ENCODE measurements at places on chromosomes 2 and 18.
A peak's percentile ranks its signal among the peaks of the same experiment; 100 is the strongest.

DNA sequence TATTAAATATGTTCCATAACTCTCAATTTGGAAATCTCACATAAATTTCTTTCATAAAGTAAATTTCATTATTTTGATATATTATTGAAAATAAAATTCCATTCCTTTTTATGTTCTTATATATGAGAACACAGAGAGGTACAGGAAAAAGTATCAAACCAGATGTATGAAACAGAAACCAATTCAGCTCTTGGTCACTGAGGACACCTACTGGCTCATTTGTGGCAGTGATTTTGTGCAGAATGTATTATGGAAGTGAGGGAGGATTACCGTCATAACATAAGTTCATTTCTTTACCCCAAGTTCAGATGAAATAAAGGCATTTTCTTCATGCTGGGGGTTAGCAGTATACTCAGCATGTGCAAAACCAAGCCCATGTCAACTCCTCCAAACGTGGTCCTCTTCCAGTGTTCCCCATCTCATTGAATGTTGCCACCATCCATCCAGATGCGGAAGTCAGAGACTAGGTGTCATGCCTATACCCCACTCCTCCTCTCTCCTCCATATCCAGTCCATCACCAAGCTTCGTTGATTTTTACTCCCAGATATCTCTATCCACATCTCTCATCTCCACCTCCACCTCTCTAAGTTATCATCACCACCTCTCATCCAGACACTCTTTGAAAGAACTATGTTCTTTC, 41.7 kb upstream of the MALL start:
- peak; percentile 69 for DNase-seq

DNA sequence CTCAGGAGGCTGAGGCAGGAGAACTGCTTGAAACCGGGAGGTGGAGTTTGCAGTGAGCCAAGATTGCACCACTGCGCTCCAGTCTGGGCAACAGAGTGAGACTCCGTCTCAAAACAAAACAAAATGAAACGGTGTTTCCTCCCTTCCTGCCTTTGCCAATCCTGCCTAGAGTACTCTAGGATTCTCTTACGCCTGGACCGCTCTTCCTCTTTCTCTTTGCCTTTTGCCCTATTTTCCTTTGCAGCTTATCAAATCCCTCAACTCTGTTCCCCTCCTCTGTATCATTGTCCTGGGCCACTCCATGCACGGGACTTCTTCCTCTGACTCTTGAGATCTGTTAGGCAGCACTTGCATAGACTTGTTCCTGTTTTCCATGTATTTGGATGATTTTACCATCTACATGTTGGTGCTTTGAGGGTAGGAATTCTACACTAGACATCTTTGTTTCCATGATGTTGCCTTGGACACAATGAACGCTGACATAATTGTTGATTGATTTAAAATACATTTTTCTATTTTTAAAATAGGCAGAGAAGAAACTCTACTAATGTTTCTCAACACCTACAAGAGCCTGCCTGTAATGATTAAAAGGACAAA, 24.8 kb upstream of the ACYP2 start:
- DNase-seq = no peak

DNA sequence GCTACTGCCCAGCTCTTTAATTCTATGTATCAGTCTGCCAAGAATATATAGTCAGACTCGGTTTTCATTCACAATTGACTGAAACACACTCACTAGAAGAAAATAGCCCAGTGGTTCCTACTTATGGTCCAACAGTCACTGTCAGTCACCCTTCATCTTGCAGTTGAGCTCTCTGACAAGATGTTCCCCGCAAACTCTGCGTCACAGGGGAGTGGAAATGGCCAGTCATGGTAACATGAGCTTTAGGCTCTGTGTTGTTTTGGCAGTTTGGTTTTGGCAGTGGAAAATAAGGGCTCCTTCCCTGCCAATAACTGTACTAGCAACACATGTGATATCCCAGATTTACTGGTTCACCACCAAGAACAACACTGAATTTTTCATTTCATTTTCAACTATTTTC, 122.5 kb downstream of the PRPF40A start:
- no peak for DNase-seq

- no peak for DNase-seq
Observed at GRCh38 chr18:78861706-78862105, 117.9 kb upstream of the SALL3 start.

DNA sequence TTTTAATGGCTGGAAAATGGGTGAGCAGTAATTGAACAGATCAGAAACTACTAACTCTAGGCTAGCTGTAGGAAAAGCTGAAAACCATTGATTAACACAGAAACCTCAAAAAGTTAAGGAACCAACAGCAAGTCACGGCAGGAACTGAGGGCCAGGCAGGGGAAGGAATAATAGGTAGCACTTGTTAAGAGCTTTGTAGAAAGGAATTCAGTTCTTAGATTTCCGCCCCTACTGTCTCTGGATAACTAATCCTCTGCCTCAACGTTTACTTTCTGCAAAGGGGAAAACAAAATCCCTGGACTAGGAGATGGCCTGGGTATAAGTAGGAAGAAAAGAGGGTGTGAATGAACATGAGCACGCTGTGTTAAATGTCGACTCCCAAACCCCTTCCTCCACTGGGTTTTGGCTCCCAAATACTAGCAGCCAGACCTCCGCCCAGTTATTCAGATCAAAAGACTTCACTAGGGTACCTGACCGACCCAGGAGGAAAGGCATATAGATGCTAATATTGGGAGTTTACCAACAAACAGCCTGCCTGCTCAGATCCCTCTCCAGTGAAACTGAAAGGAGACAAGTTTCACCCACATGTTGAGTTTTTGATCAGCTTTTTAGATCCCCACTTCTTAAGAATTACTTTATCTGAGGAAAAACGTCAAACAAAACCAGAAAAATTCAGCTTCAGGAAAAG, 12.4 kb downstream of the SMAD2 start:
- DNase-seq = no peak

DNA sequence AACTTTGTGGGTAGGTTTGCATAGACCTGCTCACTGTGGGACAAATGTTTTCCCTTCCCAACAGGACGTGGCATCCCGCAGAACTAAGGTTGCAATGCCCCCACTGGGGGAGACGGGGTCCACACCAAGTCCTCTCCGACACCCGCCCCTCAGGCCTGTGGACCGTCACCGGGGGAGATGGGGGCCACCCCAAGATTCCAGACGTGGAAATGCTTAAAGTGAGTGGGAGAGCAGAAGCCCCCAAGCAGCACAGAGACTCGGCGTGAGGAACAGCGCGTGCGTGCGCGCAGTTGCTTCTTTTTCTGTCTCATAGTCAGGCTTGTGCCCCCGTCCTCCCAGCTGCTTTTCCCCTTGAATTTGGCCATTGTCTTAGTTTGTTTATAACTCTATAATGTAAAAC, 826.3 kb upstream of the SALL3 start:
- no peak for DNase-seq

- DNase-seq = peak; percentile 78
Observed at GRCh38 chr18:23453680-23454058, 582 bp downstream of the RIOK3 start.

DNA sequence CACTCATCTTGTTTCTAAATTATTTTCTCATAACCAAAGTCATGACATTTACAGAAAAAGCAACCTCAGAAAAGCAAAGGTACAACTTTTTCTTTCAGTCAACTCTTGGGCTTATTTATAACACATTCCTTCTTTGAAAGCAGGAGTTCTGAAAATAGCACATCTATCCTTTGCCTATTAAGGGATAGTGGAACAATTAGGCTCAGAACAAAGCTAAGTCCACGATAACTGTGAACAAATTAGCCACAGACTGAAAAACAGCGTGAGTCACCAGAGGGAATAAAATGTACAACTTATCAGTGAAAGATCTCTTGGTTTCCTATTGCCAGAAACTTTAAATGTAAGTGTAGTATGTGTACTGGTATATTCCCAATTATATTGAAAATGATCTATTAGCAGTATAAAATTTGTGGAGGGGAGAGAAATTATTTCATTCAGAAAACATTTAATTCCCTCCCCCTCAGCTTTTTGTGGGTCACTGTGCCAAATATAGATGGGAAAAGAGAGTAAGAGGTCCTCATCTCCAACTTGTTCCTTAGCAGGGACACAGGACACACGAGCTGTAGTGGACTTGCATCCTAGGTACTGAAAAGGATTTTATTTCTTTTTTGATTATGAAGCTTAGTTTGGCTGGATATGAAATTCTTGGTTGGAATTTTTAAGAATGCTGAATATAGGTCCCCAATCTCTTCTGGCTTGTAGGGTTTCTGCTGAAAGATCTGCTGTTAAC, 15.4 kb upstream of the MATN3 start:
- DNase-seq = peak; percentile 60

- peak; percentile 40 for DNase-seq
Observed at GRCh38 chr2:165857876-165858275, 63.8 kb upstream of the GALNT3 start.

GRCh38 chr18:11980163-11980493, 1.2 kb upstream of the IMPA2 start:
- DNase-seq = no peak

- peak; percentile 77 for DNase-seq
Observed at GRCh38 chr18:79664525-79665125, 15.0 kb upstream of the CTDP1 start.

Data from mesenchymal stem cell (in vitro differentiated cells and primary cell).